ENCODE measurements at places on chromosomes 16 and 17.

- DNase-seq: no peak
These were observed 118.1 kb upstream of the CACNG3 start for GRCh38 chr16:24138024-24138423.

DNA sequence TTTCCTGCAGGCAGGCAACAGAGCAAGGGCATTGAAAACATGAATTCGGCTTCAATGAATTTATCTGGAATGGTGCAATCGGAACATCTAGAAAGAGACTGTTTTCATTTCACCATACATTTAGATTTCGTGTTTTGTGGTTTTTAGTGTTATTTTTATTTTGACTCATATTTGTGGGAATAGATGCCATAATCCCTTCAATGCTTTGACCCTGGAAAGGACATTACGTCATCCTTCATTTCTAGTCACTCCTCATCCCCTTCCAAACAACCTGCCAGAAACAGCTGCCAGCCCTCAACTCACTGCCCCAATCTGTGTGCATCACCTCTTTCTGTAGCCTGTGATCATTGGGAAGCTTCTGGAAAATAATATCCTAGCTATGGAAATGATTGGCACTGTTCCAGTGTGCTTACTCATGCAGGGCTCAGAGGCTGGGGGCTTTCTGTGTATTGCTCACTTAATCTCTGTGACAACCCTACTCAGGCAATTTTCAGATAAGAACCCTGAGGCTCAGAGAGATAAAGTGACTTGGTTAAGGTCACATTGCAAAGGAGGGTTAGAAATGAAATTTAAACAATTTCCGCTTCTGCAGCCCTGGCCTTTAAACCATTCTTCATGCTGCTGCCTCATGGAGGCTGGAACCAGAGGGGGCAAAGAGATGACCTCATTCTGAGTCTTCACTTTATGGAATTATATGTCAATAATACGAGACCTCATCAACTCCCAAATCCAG is 9.5 kb upstream of the KSR1 start:
- DNase-seq: no peak

DNA sequence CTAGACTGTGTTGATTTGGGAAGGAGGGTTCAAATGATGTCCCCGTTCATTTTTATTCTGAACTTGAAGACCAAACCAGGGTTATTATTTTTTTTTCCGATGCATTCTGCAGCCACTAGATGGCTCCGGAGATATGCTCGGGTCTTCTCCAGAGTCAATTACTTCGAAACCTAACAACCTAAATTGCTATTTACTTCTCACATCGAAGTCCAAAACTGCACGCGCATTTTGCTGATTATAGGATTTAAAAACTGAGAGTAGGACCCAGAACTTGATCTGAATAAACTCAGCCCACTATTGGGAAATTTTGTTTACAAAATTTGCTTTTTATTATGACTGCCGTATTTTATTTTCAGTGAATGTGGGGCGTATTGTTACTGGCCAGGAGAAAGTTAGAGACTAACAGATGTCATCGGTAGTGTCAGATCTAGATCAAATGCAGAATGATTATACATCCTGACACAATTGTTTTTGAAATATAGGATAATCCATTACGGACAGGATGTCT is 263.8 kb downstream of the HS3ST3A1 start:
- no peak for DNase-seq

DNA sequence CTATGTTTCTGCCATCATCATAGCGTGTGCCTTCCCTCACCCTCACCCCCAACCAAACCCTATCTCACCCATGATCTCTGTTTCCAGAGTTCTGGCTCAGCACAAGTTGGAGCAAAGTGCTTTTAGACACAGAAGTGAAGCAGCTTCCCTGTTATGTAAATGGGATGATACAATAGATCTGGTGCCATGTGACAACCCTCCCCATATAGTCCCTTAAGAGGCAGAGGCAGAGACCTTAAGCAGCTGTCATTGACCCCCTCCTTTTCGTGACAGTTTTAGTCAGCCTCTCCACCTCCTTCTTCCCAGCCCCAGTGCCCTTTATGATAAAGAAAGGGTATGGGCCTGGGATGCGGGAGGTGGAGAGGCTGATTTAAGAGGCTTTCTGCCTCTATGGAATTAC is 40.3 kb upstream of the MED13 start:
- no peak for DNase-seq

All from stimulated activated CD4-positive, alpha-beta T cell treated with anti-CD3 and anti-CD28 coated beads, TNF-alpha, amount 100 ng/mL, for 4 hours (primary cell).